Esophagus muscularis mucosa (tissue), 4 donors: ENCODE measurements at places on chromosomes 16 and 17. TPM values are rescaled to one million over a fixed set of nuclear protein-coding genes. Genes with fewer than 3 reads are reported as not detected.

HSF5 gene
- total RNA-seq, result not detected

TOX3 gene
- total RNA-seq, result not detected

TMEM220 gene
- total RNA-seq, result 7.5 TPM

HASPIN gene
- 0.23 TPM for total RNA-seq

PROCA1 gene
- total RNA-seq, result 2.1 TPM

ZDHHC1 gene
- 24.2 TPM for total RNA-seq

KCNJ12 gene
- total RNA-seq, result 1.2 TPM

TTYH2 gene
- total RNA-seq, result 5.8 TPM

DGKE gene
- 11.7 TPM for total RNA-seq

PLA2G10 gene
- not detected for total RNA-seq

- no peak for DNase-seq
Observed at GRCh38 chr17:55149485-55149884, 115.3 kb upstream of the HLF start.

DNA sequence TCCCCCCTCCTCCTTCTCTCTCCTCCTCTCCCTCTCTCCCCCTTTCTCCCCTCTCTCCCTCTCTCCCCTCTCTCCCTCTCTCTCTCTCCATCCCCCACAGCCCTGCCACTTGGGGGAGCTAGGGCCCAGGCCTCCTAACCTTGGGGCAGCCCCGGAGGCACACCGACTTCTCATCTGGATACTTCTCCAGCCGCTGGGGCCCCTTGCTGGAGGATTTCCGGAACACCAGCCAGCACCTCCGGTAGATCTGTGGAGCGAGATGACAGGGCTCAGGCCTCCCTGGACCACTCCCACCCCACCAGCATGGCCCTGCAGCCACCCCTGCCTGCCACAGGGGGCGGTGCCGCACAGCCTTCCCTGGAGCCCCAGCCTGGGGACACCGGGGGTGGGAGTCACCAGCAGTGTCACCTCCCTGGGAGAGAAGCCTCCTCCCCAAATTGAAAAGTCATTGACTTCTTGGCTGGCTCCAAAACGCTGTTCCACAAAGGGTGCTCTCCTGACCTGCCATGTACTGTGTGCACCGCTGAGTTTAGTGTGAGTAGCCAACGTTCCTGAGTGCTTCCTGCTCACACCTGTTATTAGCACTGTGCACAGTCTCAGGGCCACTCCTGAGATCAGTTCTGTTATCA lies 10.5 kb downstream of the DOK4 start:
- DNase-seq, result no peak

DNA sequence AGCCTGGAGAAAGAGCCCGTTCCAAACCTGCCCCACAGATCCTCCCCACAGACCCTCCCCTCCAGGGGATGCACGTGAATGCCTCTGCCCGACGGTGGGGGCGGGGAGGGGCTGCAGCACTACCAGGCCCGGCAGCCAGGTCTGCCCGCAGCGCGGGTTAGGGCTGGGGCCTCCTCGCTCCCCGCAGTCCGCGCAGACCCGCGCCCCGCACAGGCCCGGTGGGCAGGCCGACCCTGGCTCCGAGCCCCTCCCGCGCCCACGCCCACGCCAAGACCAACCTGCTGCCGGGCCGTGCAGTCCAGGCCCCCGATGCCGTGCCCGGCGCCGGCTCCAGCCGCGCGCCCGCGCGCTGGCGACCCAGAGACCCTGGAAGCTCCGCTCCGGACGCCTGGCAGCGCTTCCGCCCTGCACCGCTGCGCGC lies at the start of gene RPUSD1:
Gene RPUSD1 (minus strand): TSS at position 404 of the 421 bp plus-strand sequence. CDS start 644 bp downstream, outside the sequence.
- DNase-seq, result no peak

DNA sequence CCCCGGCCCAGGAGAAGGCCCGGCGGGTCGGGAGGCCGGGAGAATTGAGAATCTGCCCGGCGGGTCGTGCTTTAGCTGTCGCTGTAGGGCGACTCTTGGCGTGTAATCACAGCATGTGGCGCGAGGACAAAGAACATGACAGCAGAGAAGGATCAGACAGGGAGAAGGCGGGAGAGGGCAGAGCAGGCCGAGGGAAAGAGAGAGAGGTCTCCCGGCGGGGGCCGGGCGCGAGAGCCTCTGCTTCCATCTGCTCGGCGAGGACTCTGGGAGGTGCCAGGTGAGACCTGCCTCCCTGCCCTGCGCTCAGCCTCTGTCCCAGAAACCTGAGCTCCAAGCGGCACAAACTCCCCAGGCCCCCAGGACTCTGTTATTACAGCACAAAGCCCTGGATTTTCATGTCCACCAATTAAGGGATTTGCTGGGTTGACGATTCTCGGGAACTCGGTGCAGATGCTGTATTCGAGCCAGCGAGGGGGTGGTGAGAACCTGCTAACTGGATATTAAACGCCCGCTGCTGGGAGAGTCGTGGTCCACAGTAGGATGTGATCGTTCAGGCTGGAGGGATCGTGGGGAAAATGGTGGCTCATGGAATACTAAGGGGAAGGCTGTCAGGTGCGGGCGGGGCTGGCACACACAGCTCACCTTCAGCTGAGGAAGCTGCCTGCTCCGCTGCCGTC lies 172.0 kb upstream of the CIBAR2 start:
- DNase-seq, result no peak

DNA sequence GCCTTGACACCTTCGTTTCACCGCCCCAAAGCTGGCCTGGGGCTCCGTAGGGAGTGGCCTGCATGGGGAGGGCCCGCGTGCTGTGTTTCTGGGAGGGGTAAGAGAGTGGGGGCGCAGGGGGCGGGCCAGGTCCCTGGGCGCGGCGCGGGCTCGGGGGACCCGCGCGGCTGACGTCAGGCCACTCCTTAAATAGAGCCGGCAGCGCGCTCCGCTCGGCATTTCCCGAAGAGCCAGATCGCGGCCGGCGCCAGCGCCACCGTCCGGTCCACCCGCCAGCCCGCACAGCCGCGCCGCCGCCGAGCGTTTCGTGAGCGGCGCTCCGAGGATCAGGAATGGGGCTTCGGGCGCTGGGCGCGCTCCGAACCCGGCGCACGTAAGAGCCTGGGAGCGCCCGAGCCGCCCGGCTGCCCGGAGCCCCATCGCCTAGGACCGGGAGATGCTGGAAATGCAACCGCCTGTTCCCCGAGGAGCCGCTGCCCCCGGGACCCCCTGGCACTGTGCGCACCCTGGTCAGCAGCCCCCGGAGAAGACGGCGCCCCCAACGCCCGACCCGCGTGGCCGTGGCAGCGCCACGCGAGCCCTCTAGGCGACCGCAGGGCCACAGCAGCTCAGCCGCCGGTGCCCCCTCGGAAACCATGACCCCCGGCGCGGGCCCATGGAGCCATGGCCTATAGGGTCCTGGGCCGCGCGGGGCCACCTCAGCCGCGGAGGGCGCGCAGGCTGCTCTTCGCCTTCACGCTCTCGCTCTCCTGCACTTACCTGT lies at the start of gene HS3ST2:
Gene HS3ST2 (plus strand): TSS at position 215 of the 763 bp plus-strand sequence. CDS start 449 bp downstream, at position 664.
- DNase-seq, result no peak
